ENCODE measurements at places on chromosomes 2 and 18.

DNA sequence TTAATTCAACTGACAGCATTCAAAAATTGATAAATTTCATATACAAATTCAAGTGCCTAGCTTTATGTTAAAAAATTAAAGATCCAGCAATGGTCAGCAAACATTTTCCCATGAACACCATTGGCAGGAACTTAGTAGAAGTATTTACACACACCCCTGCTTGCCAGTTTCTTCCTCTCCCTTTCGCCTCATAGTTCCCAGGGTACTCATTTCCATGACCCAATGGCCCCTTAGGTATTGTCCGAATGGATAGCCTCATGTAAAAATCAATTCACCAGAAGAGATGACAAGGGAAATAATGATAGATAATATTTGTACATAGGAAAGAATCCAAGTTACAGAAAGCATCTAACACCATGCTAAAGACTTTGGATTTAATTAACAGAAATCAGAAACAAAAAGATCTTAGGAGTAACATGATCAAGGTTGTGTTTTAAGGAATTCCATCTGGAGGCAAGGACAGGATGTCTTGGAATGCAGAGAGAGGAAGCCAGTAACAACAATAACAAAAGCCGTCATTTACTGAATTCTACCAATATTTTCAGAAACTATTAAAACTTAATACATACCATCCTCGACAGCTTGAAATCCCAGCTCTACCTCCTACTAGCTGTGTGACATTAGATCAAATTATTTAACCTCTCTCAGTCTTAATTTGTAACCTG is 423.0 kb downstream of the IRS1 start:
- DNase-seq = no peak

- DNase-seq = no peak
Observed at GRCh38 chr2:20165677-20166509, 59.0 kb downstream of the SDC1 start.

DNA sequence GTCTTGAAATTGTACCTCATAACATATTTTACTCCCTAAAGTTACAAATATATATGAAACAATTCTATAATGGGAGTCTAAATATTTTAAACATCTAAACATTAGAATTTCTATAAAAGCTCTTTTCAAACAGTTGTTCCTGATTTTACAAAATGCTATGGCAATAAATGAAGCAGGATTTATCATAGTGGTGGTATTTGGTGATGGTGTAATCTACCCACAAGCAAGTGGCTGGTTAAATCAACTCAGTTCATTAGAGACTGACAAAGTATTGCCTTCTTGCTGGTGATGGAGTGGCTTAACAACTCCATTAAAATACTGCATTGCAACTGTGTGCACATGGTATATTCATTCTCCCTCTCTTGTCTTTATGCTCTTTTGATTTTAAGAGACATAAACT is 138.9 kb downstream of the PMAIP1 start:
- DNase-seq = no peak

DNA sequence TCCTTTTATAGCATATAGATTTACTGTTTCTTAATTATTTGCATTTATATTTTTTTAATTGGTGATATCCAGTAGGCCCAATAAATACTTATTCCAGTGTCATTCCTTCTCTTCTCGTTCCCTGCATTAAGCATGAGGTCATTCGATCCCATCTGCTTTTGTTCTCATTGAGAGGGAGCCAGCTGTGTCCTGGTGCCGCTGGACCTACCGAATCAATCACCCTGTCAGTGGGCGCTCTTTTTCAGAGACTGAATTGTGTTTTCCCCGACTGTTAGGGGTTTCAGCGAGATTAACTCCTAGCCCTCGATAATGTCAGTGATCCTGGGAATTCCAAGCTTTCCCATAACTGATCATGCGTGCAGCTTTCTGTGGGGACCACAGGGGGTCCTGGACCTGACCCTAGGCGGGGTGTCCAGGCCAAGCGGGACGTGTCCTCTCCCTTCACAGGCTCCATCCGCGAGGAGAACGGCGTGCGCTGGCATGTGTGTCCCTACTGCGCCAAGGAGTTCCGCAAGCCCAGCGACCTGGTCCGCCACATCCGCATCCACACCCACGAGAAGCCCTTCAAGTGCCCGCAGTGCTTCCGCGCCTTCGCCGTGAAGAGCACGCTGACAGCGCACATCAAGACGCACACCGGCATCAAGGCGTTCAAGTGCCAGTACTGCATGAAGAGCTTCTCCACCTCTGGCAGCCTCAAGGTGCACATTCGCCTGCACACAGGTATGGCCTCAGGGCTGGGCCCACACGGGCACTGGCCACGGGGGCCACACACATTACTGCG is 72.4 kb downstream of the ZNF236 start:
- DNase-seq = no peak

DNA sequence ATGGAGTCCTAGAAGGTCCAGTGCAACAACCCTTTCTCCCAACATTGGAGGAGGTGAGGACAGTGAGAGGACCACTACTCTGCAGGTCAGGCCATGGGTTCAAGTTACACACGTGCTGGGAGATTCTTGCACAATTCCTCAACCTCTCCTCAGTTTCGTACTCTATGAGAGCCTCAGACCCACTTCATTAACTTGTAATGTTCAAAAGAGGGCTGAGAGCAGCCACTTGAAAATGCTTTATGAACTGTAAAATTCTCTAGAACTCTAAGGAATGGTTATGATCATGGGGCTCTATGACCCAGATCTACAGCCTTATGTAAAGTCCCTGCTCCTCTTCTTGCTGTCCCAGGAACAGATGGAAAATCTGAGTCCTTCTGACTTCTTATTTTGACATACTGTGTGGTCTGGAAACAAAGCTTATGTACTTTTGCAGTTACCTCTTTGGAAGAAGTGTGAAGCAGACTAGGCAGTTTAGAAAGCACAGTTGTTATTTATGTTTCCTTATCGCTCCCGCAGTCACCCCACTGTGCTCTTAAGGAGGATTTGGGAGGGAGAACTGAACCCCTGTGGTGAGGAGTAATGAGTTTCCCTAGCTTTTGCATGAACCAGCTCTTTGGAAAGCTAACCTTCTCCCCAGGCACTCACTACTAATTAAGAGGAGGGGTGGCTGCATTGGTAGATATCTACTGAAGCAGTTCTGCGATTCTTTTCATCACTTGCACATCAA is 296.6 kb downstream of the LRRTM1 start:
- no peak for DNase-seq

- DNase-seq = no peak
Observed at GRCh38 chr2:17086990-17087389, 421.4 kb upstream of the CYRIA start.
